Epithelial cell of esophagus (primary cell): ENCODE measurements at places on chromosomes 6 and 20.

- peak; percentile 15 for DNase-seq
Observed at GRCh38 chr6:135680964-135681913, 170.3 kb upstream of the PDE7B start.

GRCh38 chr6:39204160-39204495 lies 25.1 kb downstream of the KCNK5 start:
- no peak for DNase-seq

DNA sequence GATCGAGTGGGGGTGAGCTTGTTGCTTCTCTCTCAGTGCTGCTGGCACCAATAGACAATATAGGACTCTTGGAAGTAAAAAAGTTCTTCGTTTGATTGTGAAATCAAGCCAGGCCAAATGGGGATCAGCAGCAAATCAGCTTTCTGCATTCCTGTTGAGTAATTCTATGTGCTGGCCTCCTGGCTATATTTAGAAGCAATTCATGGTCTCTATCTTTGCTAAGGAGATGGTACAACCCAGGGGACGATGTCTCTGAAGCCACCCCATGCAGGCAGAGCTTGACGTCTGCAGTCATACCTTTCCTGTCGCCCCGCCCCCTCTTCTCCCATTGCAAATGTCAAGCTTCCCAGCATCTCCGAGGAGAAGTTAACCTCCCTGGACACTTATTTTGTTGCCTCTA lies 199.1 kb downstream of the SCP2D1 start:
- DNase-seq: peak; percentile 13

DNA sequence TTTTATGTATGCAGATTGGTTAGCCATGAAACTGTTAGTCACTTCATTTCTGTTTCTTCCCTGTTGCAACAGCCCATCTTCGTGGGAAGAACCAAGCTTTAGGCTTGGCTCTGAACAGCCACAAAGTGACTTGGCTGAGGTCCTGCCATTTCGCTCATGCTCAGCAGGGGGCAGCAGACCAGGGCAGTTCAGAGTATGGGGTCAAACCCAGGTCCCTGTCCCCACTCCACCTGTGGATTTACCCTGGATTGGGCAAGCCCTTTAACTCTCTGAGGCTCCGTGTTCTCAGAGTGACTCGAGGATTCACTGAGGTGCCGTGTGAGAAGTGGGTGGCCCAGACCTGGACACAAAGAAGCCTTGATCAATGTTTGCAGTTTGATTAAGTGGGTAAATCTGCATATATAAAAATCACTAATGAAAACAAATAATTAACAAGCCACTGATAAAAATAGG lies 19.8 kb upstream of the MAP1LC3A start:
- peak; percentile 63 for DNase-seq

GRCh38 chr20:1255675-1256074 lies 10.4 kb upstream of the SNPH start:
- DNase-seq: no peak

- DNase-seq: peak; percentile 90
Observed at GRCh38 chr6:157841211-157841840, 18.3 kb downstream of the SNX9 start.

- DNase-seq: no peak
Observed at GRCh38 chr6:14880052-14880451, 365.8 kb upstream of the JARID2 start.

- no peak for DNase-seq
Observed at GRCh38 chr6:11260249-11261038, 28.0 kb upstream of the NEDD9 start.

- DNase-seq: no peak
Observed at GRCh38 chr6:150576651-150577226, 22.9 kb upstream of the PLEKHG1 start.

DNA sequence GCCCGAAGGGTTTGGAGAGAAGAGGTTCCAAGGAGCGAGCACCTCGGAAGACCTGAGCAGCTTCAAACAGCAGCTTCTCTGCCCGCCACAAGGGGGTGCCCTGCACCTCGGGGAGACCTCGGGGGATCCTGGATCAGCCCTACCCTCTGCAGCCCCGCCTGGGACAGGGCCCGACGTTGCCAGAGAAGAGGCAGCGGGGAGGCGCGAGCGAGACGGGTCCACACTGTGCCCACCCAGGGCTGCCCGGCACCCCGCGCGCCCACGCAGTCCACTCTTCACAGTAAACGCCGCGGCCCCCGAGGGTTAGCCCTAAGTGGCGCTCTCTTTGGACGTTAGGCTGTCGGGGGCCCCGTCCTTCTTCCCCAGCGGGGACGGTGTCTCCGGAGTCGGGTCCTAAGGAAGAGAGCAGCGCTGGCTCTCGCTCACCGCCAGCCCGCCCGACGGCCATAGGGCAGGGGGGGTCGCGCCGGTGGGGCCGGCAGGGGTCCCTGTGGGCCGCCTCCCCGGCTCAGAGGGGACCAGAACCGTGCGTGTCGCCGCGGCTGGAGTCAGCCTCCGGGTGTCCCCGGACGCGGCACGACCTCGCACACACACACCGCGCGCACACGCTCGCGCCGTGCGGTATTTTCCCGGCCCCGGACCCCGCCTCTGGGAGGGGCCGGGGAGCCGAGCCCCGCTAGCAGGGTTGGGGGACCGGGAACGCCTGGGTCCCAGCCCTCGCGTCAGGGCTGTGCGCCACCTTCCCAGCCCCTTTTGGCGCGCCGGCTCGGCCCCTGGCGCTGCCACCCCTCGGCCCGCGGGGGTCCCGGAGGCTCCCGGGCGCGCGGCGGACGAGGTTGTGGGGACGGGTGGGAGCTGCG lies 929 bp downstream of the CDH22 start:
- DNase-seq: peak; percentile 55

- DNase-seq: no peak
Observed at GRCh38 chr6:71929047-71929446, 42.7 kb downstream of the RIMS1 start.
